ENCODE measurements at places on chromosomes 7 and 10. TPM values are rescaled to one million over a fixed set of nuclear protein-coding genes. Genes with fewer than 3 reads are reported as not detected.

GRCh38 chr10:123563994-123564393, 102.2 kb upstream of the GPR26 start:
- no peaks in the 10 kb centered on the region for H3K4me1 ChIP-seq
- no peak overlapping the region for H3K4me3 ChIP-seq
- H3K27ac ChIP-seq, result no peak overlapping the region

GRCh38 chr10:2790396-2791188, 276.8 kb upstream of the PFKP start:
- DNase-seq, result no peak
- H3K4me1 ChIP-seq, result peaks cover 27% of the 10 kb centered on the region
- H3K27ac ChIP-seq, result no peak overlapping the region
- H3K4me3 ChIP-seq, result no peak overlapping the region

- H3K4me1 ChIP-seq, result no peaks in the 10 kb centered on the region
- H3K27me3 ChIP-seq, result peaks cover 2% of the 10 kb centered on the region
- DNase-seq, result no peak
These were observed 45.0 kb downstream of the TNS3 start for GRCh38 chr7:47536661-47537611.

DNA sequence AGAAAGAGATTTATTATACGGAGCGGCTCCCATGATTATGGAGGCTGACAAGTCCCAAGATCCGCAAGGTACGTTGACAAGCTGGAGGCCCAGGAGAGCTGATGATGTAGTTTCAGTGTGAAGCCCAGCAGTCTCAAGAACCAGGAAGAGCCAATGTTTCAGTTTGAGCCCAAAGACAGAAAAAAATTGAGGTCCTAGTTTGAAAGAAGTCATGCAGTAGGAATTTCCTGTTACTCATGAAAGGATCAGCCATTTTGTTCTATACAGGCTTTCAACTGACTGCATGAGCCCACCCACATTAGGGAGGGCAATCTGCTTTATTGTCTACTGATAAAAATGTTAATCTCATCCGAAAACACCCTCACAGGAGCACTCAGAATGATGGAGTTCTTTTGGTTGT, 51.5 kb downstream of the CCDC71L start:
- no peaks in the 10 kb centered on the region for H3K36me3 ChIP-seq
- no peak overlapping the region for H3K4me3 ChIP-seq
- no peaks in the 10 kb centered on the region for H3K27me3 ChIP-seq
- no peak overlapping the region for H3K27ac ChIP-seq
- H3K4me1 ChIP-seq, result no peaks in the 10 kb centered on the region

DNA sequence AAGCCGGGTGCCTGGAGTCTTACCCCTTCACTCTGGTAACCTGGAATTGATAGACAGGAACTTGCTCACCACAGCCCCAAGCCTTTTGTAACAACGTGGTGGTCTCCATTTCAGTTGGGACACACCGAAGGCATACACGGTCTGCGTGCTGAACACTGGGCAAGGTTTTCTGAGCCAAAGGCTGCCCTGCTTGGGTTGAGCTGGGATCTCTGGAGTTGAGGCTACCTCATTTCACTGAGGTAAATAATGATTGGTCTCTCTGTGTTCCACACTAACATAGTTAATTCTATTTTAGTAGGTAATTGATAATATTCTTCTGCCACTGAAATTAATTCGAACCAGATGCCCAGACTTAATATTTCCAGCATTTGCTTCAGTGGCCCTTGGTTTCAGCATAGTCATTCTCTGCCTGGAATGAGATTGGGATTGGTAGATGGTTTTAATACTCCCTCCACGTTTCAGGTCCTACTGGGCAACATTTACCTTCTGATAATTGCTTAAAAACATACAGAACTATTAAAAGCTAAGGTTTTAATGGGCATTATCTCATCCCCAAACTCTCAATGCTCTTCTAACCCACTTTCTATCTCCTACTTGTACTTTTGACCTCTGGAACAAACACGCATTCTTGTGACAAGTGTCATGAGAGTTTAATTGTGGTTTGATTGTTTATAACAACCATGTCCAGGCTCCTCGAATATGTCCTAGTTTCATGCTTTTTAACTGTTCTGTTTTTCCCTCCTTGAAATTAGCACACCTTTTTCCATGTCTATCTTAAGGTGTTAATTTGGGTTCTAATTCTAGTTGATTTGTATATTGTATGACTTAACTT, 202.3 kb upstream of the KLF6 start:
- H3K4me3 ChIP-seq, result no peak overlapping the region
- H3K36me3 ChIP-seq, result peaks cover 18% of the 10 kb centered on the region
- no peaks in the 10 kb centered on the region for H3K27me3 ChIP-seq
- no peak for DNase-seq
- no peak overlapping the region for H3K27ac ChIP-seq
- peaks cover 36% of the 10 kb centered on the region for H3K4me1 ChIP-seq

DNA sequence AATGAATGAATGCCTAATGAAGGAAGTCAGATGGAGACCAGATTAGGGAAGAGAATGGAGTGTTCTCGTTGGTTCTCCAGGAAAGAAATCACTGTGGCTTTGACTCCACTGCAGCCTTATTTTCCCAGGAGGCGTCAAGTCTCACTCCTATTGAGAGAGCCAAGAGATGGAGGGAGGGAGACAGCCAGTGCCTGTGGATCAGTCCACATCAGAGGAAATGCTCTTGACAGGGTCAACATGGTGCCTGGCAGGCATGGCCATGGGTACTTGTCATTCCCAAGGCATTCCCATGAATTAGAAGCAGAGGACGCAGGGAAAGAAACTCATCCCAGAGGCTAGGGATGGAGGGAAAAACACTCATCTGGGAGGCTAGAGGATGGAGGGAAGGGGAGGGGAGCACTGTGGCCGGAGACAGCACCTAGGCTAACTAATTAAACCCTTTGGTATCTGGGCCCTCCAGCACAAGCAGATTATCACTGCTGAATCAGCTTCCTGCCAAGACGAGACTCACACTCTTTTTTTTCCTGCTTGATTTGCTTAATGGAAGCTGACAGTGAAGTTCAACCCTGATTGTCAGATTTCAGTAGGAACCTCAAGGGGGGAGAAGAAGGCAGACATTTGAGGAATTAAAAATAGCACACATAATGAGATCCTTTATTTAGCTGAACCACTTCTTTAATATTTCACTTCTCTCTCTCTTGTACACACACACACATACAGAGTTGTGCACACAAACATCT, 1233.2 kb upstream of the AUTS2 start:
- H3K4me1 ChIP-seq, result no peaks in the 10 kb centered on the region
- no peak for DNase-seq
- no peaks in the 10 kb centered on the region for H3K36me3 ChIP-seq
- H3K4me3 ChIP-seq, result no peak overlapping the region
- no peak overlapping the region for H3K27ac ChIP-seq

DNA sequence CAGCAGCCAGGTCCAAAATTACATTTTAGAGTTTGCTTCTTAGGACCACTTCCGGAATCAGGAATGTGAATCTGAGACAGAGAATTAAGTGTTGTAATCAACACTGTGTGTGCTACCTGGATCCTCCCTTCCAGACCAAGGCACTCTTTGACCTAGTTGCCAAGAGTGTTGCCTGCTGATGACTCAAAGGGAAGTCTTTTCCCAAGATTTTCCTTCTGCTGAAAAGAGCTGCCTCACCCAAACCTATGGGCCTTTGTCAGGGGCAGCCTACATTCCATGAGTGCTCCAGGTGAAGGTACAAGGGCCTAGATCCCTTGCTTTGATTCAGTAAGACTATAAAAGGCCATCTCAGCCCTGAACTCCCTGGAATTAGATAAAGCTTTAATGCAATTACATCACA, 712.5 kb upstream of the ANKRD30A start:
- no peak overlapping the region for H3K4me3 ChIP-seq
- no peaks in the 10 kb centered on the region for H3K36me3 ChIP-seq
- no peak for DNase-seq
- H3K4me1 ChIP-seq, result no peaks in the 10 kb centered on the region
- H3K27ac ChIP-seq, result no peak overlapping the region
- H3K27me3 ChIP-seq, result no peaks in the 10 kb centered on the region

DNA sequence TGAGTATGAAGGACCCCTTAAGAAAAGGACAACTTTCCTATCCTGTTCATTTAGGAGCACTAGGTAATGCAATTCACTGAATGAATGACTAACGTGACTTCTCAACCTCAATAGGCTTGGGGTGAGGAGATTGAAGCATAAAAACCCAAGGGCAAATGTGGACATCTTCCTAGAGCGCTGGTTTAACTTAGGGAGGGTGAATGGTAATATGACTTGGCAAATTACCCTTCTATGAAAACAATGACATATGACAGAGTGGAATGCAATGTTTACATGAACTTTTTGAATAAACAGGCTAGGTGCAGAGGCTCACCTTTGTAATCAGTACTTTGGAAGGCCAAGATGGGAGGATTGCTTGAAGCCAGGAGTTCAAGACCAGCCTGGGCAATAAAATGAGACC, 83.9 kb upstream of the ANK3 start:
- no peak overlapping the region for H3K4me3 ChIP-seq
- no peaks in the 10 kb centered on the region for H3K27me3 ChIP-seq
- H3K27ac ChIP-seq, result no peak overlapping the region
- no peaks in the 10 kb centered on the region for H3K36me3 ChIP-seq
- H3K4me1 ChIP-seq, result no peaks in the 10 kb centered on the region
- no peak for DNase-seq

GRCh38 chr10:50210876-50211275, 40.4 kb downstream of the ASAH2 start:
- H3K4me3 ChIP-seq, result no peak overlapping the region
- peaks cover 29% of the 10 kb centered on the region for H3K27me3 ChIP-seq
- no peak overlapping the region for H3K27ac ChIP-seq
- DNase-seq, result no peak
- no peaks in the 10 kb centered on the region for H3K4me1 ChIP-seq

Gene LEP
- total RNA-seq, result not detected

Gene SORCS3
- total RNA-seq, result not detected

Gene CHAT
- total RNA-seq, result not detected

Gene TMEM270
- total RNA-seq, result not detected
